ENCODE measurements at places on chromosomes 3 and 15.

DNA sequence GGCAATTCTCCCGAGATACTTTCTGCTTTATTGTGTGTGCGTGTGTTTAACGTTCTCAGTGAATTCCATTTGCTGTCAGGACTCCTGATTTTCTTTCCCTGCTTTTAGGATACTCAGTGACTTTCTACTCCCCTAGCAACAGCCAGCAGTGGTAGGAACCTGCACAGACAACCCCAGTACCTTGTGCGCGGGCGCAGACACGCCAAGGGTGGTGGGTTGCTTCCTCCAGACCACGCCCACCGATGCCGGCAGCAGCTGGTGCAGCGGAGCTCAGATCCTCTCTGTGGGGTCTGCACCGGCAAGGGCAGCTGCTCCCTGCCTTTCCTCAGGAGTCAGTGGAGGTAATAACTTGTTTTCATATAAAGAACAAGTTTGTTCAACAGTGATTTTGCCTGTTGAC, 225.1 kb upstream of the NDN start:
- no peak for DNase-seq

DNA sequence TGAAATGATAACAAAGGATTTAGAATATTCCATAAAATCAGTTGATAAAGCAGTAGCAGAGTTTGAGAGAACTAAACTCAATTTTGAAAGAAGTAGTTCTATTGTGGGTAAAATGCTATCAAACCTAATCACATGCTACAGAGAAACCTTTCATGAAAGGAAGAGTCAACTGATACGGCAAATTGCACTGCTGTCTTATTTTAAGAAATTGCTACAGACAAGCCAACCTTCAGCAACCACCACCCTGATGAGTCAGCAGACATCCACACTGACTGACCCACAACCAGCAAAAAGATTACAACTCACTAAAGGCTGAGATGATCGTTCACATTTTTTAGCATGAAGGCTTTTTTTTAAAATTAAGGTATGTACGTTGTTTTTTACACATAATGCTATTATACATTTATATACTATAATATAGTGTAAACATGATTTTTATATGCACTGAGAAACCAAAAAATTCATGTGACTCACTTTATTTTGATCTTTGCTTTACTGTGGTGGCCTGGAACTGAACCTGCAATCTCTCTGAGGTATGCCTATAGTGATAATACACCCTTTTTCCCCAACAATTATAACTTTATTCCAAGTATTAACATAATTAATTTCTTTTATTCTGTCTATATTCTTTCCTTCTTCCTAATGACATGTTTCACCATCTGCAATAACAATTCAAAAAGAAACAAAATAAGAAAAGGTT, 109.9 kb downstream of the TBC1D5 start:
- DNase-seq = no peak

DNA sequence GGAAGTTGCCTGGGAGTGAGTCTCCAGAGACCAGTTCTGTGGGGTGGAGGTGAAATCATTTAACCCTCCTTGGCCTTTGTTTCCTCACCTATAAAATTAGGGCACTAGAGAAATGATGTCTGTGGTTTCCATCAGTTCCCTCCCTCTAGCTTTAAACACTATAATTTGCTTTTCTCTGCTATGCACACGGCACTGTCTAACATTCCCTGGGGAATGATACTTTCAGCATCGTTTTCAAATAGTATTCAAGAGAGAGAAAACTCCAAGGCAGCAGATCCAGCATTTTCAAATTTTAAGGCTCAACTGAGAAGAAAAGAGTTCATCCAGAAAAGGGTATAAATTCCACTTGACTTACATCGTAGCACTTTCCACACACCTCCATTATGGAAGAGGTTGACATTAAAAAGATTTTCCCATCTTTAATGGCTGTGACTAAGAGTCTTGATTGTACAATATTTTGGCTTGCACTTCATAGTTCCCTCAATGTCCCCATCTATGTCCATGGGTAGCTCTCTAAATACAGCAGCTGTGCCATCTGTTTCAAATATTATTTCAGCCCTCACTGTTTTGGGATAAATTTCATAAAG, 137.7 kb upstream of the ZPLD1 start:
- no peak for DNase-seq

DNA sequence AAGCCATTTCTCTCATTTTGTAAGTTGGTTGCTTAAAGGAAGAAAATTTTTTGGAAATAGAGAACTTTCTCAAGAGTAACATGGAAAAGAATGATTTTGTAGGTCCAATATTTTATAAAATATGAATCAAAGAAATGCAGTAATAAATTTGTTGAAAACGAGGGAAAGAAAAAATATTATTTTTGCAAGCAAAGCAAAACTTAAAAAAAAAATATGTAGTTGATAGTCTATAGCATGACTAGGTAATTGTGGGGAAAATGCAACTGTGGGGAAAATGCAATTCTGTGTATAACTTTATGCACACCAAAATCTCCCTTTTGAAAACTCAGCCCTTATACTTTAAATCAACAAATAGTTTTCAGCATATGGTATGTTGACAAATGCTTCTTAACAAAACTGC, 604.0 kb upstream of the AGTR1 start:
- DNase-seq = no peak

DNA sequence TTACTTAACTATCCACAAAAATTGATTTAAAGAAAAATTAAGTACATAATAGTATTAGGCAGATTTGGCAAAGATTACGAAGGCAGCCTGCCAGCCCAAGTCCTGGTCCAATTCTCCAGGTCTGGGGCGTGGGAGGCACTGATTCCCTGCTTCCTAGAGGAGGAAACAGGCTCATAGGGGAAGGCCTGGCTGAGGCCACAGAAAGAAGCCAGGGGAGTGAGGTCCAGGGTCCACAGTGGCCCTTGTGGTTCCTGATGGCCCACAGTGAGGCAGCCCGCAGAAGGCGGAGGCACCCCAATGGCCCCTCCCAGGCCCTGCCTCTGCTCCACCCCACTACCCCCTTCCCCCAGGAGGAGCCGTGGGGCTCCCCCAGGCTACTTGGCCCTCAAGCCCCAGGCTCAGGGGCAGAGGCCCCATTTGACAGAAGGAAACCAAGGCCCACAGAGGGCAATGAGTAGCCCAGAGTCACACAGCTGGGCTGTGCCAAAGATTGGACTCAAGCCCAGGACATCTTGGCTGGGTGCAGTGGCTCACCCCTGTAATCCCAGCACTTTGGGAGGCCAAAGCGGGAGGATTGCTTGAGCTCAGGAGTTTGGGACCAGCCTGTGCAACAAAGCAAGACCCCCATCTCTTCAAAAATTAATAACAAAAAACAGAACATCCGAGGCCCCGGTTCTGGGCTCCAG, 21.0 kb downstream of the H1-8 start:
- no peak for DNase-seq

DNA sequence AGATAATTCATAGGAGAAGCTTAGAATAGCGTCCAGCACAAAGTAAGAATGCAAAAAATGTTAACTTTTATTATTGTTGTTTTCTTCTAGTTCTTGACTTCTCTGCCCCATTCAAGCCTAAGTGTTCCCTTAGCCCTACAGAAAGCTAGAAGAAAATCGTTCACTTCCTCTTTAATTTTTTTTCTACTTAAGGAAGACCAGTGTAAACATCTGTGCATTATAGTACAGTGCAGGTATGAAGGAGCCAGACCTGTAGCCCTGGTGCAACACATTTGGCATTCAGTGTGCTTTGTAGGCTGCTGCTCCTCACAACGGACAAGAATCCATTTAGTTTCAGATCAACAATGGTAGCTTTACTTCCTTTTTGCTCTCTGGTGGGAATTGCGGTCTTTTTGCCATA, 127.8 kb upstream of the SLC7A14 start:
- DNase-seq = no peak

GRCh38 chr15:34239151-34239808, 14.5 kb downstream of the EMC4 start:
- no peak for DNase-seq

DNA sequence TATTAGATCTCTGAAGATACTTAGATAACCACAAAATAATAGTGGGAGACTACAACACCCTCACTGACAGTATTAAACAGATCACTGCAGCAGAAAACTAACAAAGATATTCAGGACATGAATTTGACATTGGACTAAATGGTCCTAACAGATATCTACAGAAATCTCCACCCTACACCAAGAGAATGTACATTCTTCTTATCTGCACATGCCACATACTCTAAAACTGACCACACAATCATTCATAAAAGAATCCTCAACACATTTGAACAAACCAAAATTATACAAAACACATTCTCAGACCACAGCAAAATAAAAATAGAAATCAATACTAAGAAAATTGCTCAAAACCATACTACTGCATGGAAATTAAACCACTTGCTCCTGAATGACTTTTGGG, 116.3 kb downstream of the DTWD1 start:
- no peak for DNase-seq

- DNase-seq = no peak
Observed at GRCh38 chr15:59296181-59296617, 76.5 kb downstream of the MYO1E start.

- no peak for DNase-seq
Observed at GRCh38 chr3:72080095-72080494, 295.1 kb upstream of the PROK2 start.

DNA sequence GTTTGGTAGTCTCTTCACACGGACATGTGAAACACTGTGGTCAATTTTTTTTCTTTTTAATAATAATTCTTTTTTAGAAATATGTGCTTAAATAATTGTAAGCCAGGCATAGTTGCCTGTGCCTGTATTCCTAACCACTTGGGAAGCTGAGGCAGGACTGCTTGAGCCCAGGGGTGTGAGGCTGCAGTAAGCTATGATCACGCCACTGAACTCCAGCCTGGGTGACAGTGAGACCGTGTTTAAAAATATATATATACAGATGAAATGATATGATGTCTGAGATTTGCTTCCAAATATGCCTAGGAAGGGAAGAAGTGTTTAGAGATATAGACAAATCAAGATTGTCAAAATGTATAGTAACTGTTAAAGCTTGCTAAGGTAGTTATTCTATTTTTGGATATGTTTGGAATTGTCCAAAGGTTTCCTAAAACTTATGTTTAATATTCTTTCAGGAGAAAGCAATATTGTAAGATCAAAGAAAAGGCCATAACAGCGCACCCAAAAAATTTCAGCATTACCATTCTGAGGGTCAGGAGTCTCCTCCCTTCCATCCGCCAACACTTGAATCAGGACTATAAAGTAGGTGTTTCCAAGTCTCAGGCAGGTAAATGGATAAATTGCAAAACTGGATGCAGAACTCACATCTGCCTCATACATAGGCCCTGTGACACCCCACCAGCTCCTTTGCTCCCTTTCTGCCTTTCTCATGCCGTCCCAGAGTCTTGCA, 532 bp upstream of the SELENOT start:
- DNase-seq = no peak

GRCh38 chr15:63401078-63401477, 19.4 kb upstream of the CA12 start:
- no peak for DNase-seq

DNA sequence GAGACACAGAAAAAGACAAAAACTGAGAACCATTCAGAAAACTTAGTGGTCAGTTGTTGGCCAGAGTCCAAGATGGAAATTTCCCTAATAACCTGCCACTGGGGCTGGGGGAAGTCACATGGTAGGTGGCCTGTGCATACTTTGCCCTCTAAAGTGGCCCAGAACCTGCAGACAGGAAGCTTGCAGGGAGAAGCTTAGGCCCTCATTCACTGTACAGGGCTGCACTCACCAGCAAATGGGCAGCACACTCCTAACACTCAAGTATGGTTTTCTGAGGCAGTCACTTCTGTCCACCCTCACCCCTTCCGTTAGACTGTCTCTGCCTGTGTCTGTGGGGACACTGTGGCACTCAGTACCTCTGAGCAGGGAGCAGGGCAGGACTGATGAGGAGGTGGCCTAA, 14.5 kb upstream of the RNU6-1 start:
- no peak for DNase-seq

- no peak for DNase-seq
Observed at GRCh38 chr3:20103731-20104130, 63.5 kb downstream of the KAT2B start.

- DNase-seq = no peak
Observed at GRCh38 chr3:50226888-50227389, 9.1 kb upstream of the GNAI2 start.

GRCh38 chr3:40494698-40495097, 11.1 kb upstream of the ZNF620 start:
- DNase-seq = no peak

GRCh38 chr3:37402351-37402750, 228.0 kb upstream of the LRRFIP2 start:
- no peak for DNase-seq

DNA sequence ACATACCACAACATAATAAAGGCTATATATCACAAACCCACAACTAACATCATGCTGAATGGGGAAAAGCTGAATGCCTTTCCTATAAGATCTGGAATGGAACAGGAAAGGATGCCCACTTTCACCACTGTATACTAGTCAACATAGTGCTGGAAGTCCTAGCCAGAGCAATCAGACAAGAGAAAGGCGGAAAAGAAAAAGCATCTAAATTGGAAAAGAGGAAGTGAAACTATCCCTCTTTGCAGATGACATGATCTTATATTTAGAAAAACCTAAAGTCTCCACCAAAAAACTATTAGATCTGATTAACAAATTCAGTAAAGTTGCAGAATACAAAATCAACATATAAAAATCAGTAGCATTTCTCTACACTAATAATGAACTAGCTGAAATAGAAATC, 14.6 kb upstream of the PIK3CA start:
- DNase-seq = no peak

DNA sequence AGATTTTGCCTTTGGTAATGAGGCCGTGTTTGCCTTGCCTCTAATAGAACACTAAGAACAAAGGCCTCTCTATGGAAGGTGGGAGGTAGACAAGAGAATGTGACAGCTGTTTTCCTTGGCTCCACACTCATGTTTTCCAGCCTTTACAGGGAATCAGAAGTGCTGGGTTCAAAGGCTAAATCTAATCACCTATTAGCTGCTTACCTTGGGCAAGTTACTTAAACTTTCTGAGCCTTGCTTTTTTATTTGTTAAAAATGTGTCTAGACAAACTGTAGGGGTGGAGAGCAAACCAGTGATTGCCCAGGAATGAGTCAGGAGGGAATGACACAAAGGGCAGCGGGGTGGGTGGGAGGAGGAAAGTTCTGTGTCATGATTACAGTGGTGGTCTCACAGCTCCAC, 179.0 kb downstream of the P3H2 start:
- DNase-seq = no peak

Measured in C1 segment of cervical spinal cord (tissue), 14 donors.